ENCODE measurements at places on chromosomes 2 and 18.

DNA sequence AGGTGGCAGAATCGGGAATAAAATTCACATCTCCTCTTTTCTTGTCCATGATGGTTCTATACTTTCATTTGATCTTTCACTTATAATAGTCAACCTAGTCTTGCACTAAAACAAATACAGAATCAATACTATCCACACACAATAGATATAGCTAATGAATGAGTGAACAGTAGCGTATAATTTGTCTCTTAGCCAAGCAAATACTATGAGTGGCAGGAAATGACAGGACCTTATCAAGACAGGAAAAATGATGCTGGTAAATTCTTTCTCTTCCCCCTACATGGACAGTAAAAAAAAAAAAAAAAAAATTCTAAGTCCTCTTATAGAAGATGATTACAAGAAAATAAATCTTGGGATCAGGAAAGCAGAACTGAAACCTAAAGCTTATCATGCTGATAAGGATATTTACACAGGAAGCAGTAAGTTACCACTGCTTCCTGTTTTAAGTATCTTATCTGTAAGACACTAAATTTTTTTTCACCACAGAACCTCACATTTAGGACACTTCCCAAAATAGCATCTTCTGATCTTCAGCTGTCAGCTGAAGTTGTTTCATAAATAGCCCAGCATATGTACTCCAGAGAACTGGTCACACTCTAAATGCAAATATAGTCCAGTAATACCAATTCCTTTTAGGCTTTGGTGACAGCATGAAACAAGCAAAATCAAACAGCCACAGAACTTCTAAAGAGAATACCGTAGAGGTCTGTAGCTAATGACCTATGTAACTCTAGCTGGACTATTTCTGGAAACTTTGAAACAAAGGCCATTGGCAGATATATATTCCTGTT lies 27.0 kb downstream of the IRS1 start:
- DNase-seq: no peak

- DNase-seq: no peak
Measured at GRCh38 chr2:55159037-55159651, 72.9 kb downstream of the CLHC1 start.

GRCh38 chr2:212424082-212424481 lies 114.5 kb downstream of the ERBB4 start:
- DNase-seq: no peak

GRCh38 chr18:49926106-49926745 lies 112.9 kb upstream of the ACAA2 start:
- no peak for DNase-seq

DNA sequence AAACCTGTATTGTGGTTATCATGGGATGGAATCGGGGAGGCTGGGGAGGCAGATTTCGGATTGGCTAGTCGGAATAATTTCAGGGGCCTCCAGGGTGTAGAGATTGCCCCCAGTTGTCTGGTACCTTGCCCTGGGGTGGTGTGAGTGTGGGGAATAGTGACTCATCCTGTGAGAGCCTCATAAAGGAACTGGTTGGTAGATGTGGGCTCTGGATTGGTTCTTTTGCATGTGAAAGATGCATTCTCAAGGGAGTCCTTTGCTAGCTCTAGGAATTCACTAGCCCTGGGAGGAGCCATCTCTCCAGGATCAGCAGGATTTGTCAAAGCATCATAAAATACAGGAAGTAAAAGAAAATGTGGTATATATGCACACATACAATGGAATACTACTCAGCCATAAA lies 331.6 kb downstream of the SETBP1 start:
- DNase-seq: no peak

DNA sequence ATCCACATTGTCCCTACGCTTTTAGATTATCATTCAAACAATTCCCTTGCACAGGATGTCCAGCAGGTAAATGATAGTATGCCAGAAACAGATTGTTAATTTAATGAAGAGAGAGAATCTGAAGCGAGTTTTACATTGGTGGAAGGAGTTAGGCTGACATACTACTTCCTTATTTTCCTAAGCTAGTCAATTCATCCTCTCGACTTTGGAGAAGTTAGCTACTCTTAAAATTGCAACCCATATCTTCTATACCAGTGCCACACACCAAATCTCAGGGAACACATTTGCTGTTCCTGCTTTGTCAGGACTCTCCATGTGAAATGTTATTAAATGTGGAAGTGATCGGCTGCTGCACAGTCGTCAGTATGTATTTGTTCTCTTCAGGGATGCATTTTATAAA lies 249.2 kb downstream of the NAPG start:
- no peak for DNase-seq

DNA sequence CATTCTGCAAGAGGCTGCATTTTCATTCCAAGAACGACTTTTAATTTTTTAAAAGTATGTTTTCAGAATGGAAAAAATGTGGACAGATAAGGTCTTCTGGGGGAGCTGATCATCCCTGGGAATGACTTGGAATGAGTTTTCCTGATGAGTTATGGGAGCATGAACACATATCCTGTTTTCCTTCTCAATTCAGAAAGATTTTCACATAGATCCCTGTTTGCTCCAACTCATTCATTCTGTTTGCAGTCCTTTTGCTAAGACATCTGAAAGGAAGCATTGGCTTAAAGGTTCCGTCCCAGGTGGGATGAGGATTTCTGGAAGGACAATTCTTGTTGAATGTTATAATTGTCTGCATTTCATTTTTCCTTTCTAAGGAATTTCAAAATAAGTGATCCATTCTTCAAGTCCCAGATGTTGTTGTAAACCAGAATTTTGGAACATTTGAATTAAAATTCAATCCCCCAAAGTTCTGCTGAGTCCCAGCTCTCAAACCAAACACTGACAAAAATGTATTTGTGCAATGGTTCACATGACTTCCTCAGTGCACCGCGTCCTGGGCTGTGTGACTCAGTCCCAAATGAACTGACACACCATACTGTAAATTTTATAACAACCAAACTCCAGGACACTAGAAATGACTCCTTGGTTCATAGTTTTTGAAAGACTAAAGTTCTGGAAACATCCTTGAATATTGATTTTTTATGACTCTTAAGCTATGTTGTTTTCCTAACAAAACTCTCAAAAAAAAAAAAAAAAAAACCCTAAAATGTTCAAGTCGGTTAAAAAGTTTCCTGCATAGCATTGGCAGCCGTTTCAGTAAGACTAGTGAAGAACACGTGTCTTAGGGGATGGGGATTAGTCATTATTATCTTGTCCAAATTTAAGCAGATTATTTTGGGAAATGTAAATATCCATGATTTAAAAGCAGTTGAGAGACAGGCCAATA lies 281.8 kb upstream of the TCF4 start:
- DNase-seq: no peak

DNA sequence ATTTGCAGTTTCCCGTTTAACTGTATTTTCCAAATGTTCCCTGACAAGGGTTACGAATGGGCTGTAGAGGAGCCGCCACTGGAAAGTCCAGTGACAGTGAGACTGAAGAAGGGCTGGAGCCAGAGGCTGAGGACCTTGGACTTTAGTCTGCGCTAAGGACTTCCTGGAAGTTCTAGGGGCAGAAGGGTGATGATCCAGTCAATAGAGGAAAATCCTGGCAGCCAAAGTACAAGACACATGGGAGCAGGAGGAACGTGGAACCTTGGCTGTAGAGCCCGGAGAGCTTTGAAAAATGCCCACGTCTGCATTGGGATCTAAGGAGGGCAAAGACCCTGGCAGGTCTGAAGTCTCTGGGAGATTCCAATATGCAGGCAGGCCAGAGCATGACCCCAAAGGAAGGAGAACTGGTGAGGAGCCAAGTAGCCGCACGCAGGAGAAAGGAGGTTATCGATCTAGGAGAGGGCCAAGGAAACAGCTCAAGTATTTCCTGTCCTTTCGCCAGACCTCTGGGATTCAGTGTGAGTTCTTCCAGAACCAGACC lies 28.5 kb downstream of the MBP start:
- no peak for DNase-seq

DNA sequence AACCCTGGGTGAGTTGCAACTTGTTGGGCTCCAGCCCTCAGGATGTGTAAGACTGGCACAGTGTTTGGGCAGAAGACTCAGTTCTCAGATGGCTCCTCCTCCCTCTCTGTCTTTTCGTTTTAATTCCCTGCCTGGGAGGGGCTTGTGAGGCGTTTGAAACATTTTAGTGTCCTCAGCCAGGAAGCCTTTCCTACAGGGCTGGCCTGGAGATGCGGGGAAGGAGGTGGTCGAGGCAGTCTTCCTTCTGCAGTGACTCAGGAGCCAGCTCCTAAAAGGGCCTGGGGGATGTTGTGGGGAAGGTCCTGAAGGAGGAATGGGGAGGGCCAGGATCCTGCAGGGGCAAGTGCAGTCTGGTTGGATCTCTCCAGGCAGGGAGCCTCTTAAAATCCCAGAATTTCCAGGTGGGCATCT lies 22.1 kb upstream of the IGFBP5 start:
- no peak for DNase-seq

DNA sequence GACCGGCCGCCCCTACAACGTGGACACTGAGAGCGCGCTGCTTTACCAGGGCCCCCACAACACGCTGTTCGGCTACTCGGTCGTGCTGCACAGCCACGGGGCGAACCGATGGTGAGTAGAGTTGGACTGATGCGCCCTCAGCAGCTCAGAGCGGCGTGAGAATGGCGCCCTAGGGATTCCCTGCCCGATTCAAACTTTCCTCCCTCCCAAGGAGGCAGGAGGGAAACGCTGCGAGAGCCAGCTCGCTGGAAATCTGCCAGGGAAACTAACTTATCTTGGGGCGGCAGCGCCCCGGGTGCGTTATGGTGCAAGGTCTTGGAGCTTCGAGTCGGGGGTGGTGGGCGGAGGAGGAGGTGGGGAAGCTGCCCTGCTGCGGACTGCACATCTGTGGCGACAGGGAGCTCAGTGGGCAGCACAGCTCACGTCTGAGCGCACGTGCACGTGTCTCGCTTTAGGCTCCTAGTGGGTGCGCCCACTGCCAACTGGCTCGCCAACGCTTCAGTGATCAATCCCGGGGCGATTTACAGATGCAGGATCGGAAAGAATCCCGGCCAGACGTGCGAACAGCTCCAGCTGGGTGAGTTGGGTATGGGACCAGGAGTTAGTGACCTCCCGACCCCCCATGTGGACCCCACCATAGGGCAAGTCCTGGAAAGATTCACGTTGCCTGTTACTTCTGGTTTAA lies 697 bp downstream of the ITGA4 start:
- no peak for DNase-seq

- no peak for DNase-seq
Measured at GRCh38 chr18:61992923-61993322, 100.1 kb upstream of the RNF152 start.

DNA sequence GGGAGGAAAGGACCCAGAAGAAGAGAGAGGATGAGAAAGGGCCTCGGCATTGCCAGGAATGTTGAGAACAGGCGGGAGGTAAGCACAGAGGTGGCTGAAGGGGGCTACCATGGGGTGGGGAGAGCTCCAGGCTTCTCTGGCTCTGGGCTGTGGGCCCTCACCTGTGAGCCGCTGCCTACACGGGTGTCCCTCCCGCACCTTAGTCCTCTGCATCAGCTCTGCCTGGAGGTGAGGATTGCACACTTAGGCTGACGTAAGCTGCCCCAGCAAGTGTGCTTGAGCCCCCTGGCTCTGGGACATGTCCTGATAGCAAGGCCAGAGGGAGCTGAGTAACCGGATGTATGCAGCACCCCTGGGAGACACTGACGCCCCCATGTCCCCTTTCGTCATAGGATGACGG lies 33.9 kb downstream of the TMEM18 start:
- no peak for DNase-seq

- no peak for DNase-seq
Measured at GRCh38 chr2:155190342-155190741, 491.8 kb downstream of the KCNJ3 start.

GRCh38 chr18:76994086-76994654 lies 138.4 kb downstream of the MBP start:
- no peak for DNase-seq

DNA sequence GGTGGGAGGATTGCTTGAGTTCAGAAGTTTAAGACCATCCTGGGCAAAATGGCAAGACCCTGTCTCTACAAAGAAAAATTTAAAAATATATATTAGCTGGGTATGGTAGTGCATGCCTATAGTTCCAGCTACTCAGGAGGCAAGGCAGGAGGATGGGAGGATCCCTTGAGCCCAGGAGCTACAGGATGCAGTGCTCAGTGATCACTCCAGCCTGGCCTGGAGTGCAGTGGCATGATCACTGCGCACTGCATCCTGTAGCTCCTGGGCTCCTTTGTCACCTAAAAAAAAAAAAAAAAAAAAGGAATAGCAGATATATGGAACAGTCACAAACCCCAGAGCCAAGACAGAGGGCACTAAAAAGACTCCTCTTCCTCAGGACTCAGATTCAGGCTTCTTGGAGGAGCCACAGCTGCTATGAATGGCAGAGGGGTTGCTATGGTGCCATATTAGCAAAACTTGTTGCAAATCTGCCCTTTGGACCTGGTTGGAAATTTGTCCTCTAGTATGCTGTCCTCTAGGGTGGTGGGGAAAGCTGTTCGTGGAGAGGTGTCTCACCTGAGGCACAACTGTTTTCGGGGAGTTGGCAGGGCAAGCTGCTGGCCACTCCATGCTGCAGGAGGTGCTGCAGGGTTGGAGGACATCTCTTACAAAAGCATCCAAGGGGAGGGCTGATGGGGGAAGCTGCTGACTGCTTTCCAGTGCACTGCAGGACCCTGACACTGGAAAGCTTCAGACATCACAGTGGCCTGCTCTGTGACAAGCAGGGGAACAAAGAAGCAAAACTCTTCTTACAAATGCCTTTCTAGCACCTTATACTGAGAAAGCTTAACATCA lies 22.7 kb downstream of the CYP20A1 start:
- DNase-seq: no peak

DNA sequence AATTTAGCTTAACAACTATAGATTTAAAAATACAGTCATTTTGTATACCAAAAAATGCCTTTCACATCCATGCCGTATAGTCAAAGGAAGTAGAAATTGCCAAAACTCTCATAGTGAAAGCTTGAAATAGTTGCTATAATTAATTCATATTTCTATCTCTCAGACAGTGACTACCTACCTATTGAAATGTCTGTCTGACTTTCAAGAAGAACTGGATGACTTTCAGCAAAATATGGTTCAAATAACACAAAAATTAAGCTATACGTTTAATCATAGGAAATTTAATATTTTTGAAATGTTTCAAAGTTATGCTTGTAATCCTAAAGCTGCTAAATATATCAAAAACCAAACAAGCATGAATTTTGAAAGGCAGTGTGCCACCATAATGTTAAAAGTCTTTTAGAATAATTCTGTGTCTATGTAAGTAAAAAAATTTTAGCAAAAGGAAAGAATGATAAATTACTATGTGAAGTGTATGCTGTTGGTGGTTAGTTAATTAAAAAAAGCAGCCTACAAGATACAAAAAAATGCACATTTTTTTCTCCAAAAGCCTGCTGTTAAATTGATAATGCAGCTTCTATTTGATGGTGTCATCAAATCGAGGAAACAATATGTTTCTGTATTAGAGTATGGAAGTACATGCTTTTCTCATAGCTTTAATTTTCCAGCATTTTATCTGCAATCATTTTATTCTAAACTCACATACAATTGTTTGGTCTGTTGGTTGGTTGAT lies 57.7 kb upstream of the ST6GAL2 start:
- DNase-seq: no peak

- DNase-seq: no peak
Measured at GRCh38 chr18:55544014-55544413, 44.0 kb downstream of the TCF4 start.

- no peak for DNase-seq
Measured at GRCh38 chr2:145305889-145306288, 786.0 kb upstream of the ZEB2 start.

- DNase-seq: no peak
Measured at GRCh38 chr2:134129900-134130537, 123.9 kb upstream of the MGAT5 start.
